ENCODE measurements at places on chromosomes 12 and 14.

GRCh38 chr14:52918486-52918885 is 32.4 kb downstream of the FERMT2 start:
- no peak for DNase-seq

DNA sequence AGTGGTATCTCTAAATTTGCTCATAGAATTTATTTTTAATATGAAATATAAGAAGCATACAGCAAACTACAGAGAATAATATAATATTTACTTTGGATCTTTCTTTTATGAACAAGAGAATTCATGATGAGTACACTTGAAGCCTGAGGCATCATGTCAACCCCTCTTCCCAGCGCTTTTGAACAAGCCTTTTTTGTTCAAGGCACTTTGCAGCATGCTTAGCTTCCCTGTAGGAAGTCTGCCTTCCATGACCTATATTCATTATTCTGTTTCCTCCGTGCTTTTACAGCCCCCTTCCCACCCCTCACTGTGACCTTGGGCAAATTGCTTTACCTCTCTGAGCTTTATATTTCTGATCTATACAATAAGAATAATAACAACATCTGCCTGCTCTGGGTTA is 41.6 kb downstream of the SCN8A start:
- DNase-seq = no peak

- DNase-seq = no peak
These were observed 10.3 kb downstream of the EGLN3 start for GRCh38 chr14:33940561-33941011.

DNA sequence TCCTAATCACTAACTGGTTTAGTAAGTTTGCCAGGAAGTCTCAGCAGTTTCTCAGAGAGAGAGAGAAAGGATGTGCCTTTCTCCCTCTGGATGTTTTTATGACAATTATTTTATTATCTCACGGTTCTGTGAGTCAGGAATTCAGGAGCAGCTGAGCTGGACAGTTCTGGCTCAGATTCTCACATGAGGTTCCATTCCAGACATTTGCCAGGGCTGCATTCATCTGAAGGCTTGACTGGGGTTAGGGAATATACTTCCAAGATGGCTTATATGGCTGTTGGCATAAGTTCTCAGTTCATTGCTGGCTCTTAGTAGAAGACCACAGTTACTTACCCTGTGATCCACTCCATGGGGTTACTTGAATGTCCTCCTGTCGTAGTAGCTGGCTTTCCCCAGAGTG is 101.2 kb upstream of the ATF7IP start:
- DNase-seq = no peak

GRCh38 chr12:89504560-89505346 is 19.8 kb downstream of the GALNT4 start:
- DNase-seq = no peak

DNA sequence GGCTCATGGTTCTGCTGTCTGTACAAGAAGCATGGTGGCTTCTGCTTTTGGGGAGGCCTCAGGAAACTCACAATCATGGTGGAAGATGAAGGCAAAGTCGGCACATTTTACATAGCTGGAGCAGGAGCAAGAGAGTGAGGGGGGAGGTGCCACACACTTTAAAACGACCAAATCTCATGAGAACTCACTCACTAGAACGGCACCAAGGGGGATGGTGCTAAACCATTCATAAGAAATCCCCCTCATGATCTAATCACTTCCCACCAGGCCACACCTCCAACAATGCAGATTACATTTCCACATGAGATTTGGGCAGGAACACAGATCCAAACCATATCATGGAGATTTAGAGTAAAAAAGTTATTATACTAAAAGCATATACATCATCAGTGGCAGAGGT is 13.6 kb upstream of the LEMD3 start:
- no peak for DNase-seq

DNA sequence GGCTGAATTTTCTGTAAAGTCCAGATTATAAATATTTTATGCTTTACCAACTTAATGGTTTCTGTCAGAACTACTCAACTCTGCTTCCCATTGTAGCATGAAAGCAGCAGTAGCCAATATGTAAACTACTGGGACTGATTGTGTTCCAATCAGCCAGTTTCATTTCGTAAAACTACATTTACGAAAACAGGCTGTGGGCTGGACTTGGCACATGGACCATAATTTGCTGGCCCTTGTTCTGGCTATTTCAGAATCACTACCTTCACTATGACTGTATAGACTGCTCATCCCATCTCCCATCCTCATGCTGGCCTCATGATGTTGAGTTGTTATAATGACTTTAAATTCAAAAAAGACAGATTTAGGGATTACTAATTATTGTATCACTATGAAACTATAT is 38.7 kb downstream of the FAR2 start:
- no peak for DNase-seq

GRCh38 chr12:95733141-95733825 is 57.3 kb downstream of the NTN4 start:
- no peak for DNase-seq

DNA sequence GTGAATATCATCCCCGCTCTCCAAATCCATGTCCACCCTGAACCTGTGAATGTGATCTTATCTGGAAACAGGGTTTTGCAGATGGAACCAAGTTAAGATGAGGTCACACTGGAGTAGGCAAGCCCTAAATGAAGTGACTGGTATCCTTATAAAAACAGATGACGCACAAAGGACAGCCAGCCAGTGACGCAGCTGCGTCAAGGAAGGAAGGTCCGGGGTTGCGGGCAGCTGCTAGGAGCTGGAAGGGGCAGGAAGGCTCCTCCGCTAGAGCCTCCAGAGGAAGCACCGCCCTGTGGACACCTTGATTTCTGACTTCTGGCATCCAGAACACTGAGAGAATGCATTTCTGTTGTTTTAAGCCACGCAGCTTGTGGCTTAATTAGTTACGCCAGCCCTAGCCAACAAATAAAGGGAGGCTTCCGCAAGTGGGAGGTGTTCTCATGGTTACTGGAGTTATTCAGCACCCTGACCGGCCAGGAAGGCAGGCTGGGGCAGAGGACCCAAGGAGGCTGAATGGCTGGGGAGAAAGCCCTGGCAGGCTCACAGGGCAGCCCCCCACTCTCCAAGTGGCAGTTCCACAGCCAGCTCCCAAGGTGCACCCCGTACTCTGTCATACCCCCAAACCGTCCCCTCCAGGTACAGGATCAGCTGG is 127.6 kb upstream of the NCOR2 start:
- DNase-seq = no peak

- no peak for DNase-seq
These were observed 408.3 kb downstream of the EGLN3 start for GRCh38 chr14:33542338-33543287.

GRCh38 chr14:92475451-92476187 is 38.0 kb upstream of the RIN3 start:
- no peak for DNase-seq

GRCh38 chr12:92551853-92552397 is 150.9 kb upstream of the PLEKHG7 start:
- no peak for DNase-seq

GRCh38 chr12:130764475-130765185 is 48.5 kb upstream of the RIMBP2 start:
- no peak for DNase-seq

- DNase-seq = no peak
These were observed 122.3 kb upstream of the ATF1 start for GRCh38 chr12:50641566-50641965.

DNA sequence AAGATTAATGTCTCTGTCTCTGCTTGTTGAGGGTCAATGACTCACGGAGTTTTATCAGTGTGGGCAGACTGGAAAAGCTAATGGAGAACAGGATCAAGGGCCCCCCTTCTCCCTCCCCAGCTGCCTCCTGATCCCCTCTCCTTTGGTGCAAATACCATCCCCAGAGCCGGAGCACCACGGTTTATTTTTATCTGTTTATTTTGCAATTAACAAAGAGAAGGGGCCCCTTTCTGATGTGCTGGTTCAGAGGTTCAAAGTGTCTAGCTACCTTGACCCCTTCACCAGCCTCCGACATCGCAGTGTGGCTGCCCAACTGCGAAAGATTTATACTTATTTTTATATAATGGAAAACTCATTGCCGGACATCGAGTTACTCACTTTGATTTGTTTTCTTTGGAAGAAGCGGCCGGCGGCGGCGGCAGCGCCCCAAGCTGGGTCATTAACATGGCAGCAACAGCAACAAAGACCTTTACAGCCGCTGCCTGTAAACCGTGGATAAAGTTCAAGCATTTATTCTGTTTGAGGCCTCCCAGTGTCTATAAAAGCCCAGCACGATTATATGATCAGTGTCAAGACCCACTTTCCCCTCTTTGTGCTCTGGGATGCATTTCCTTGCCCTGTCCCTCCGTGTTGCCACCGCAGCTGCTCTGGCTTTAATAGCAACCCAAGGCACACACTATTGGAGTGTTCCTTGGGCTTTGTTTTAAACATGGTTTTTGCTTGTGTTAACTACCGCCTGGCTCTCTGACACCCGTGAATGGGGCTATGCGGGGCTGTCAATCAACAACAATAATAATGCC is 47.4 kb upstream of the PARP11 start:
- DNase-seq = no peak

DNA sequence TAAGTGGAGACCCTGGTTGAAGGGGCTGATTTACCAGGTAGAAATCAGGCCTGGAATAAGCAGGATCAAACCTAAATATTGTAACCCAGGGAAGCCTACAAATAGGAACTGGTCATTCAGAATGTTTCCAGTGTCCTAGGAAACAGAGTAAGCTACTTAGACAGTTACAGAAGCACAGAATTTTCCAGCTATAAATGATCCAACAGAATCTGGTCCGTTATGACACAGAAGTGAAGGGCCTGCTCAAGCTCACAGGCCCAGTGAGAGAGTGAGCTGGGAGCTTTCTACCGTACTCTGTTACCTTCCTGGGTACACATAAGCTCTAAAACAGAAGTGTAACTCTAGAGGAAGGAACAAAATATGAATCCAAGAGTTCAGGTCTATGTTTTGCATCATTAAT is 119.1 kb downstream of the TTC7B start:
- DNase-seq = no peak

- DNase-seq = no peak
These were observed 5.5 kb downstream of the PLEKHG6 start for GRCh38 chr12:6315704-6316597.

GRCh38 chr12:128661226-128661569 is 162.6 kb downstream of the SLC15A4 start:
- no peak for DNase-seq

GRCh38 chr12:62876938-62877548 is 57.9 kb downstream of the PPM1H start:
- no peak for DNase-seq

DNA sequence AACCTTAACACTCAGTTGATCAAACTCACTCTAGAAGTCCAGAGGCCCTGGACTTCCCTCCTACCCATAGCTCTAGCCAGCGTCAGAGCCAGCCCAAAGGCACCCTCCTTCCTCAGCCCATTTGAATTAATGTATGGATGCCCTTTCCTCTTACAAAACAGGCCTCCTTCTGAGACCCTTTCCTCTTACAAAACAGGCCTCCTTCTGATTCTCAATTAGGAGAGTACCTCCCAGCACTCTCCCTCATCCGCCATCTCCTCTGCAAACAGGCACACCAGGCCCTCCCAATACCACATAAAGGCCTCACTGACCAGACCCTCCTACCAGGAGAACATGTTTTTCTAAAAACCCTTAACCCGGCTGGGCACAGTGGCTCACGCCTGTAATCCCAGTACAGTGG is 65.7 kb downstream of the MOK start:
- DNase-seq = no peak

- DNase-seq = no peak
These were observed 10.3 kb upstream of the RIC8B start for GRCh38 chr12:106764220-106764619.

DNA sequence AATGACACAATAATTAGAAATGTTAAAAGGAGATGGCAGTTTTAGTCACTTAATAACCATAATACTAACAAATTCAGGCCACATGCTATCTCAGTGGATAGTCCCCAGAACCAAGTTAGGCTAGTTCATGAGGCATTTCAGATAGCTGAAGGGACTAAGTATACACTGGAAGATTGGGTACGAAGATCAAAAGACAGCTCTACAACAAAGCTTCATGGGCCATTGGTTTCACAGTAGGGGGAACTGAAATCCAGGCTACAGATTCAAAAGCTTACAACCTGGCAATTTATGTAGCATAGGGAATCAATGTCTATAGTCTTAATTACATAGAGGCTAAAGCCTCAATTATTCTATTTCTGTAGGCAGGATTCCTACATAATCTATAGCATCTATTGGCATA is 343.0 kb downstream of the RGS6 start:
- no peak for DNase-seq

- DNase-seq = no peak
These were observed 124.2 kb downstream of the CACNA1C start for GRCh38 chr12:2177003-2177402.

GRCh38 chr14:100441271-100441947 is 118.3 kb downstream of the SLC25A47 start:
- no peak for DNase-seq

DNA sequence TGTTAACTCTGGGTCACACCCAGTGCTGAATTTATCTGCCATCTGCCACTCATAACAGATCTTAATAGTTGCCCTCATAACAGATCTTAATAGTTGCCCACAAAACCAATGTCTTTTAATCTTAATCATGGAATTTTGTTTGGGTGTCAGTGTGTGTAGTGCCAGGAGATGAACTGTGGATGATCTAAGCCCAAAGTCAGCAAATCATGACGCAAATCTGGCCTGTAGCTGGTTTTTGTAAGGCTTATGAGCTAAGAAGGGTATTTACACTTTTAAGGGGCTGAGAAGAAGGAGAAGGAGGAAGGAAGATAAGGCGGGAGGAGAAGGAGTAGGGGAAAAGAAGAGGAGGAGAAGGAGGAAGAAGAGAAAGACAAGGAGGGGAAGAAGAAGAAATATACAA is 10.0 kb upstream of the IL26 start:
- no peak for DNase-seq

DNA sequence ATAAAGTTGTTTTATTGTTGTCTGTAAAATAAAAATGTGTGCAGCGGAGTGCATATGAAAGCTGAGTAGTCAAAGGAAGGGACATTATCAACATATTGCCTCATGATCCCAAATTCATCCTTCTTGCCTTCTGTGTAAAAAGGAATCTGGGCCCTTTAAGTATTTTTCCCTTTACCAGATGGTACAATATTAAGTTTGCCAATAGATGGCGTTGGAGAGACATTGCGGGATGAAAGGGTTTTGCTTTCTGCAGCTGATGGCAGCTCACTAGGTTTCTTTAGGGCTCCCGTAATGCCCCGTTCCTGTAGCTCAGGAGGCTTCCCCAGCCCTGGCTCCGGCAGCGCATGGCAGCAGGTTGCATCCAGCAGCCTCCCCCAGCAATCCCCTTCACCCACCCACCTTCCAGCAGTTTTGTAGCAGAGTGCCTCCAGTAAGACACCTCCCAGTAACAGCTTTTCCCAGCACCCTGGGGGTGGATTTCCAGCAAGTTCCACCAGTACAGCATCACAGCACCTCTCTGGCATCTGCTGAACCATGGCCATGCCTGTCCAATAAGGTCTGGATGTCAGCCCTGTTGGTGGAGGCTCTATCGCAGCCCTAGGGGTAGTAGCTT is 354.4 kb downstream of the MED13L start:
- no peak for DNase-seq

GRCh38 chr12:49553512-49554088 is 14.3 kb downstream of the MCRS1 start:
- no peak for DNase-seq

GRCh38 chr14:67940486-67941455 is 121.2 kb downstream of the RAD51B start:
- no peak for DNase-seq

- DNase-seq = no peak
These were observed 220.3 kb downstream of the MON2 start for GRCh38 chr12:62686938-62687337.
